ENCODE measurements at places on chromosomes 1 and 21. TPM values are rescaled to one million over a fixed set of nuclear protein-coding genes. Genes with fewer than 3 reads are reported as not detected.

Gene CASQ2
- total RNA-seq: not detected

Gene TFF1
- not detected for total RNA-seq

Gene CNR2
- not detected for total RNA-seq

Gene CD2
- total RNA-seq: not detected

Gene SELP
- not detected for total RNA-seq

Gene HHIPL2
- 0.17 TPM for total RNA-seq

Gene BCAR3
- total RNA-seq: 24.5 TPM

Data from bronchus fibroblast of lung (primary cell).